ENCODE measurements at places on chromosomes 5 and 9.

DNA sequence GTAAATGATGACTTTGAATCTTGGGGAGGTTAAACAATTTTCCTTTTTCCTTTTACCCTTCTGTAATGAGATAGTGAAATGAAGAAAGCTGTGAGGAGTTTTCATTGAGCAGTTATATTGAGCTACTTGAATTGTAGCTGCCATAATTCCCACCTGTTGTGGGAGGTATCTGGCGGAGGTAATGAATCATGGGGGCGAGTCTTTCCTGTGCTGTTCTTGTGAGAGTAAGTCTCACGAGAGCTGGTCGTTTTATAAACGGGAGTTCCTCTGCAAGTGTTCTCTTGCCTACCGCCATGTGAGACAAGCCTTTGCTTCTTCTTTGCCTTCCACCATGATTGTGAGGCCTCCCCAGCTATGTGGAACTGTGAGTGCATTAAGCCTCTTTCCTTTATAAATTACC is 258.4 kb downstream of the FER start:
- H3K36me3 ChIP-seq = no peaks in the 10 kb centered on the region
- H3K27ac ChIP-seq = no peak overlapping the region
- H3K4me3 ChIP-seq = no peak overlapping the region
- no peak for DNase-seq

- no peak for DNase-seq
- no peak overlapping the region for H3K27ac ChIP-seq
- peaks cover 55% of the 10 kb centered on the region for H3K4me1 ChIP-seq
- H3K27me3 ChIP-seq = no peaks in the 10 kb centered on the region
- H3K4me3 ChIP-seq = no peak overlapping the region
These were observed 119.6 kb upstream of the PITX1 start for GRCh38 chr5:135153661-135154060.

GRCh38 chr5:93596676-93597490 is 13.9 kb downstream of the NR2F1 start:
- H3K4me3 ChIP-seq = no peak overlapping the region
- DNase-seq = peak; percentile 32
- H3K36me3 ChIP-seq = peaks cover 5% of the 10 kb centered on the region
- H3K27me3 ChIP-seq = peaks cover 16% of the 10 kb centered on the region
- H3K4me1 ChIP-seq = peaks cover 31% of the 10 kb centered on the region

GRCh38 chr5:11396917-11397316 is 507.3 kb downstream of the CTNND2 start:
- no peaks in the 10 kb centered on the region for H3K27me3 ChIP-seq
- no peak overlapping the region for H3K27ac ChIP-seq
- no peaks in the 10 kb centered on the region for H3K36me3 ChIP-seq
- H3K4me3 ChIP-seq = no peak overlapping the region
- no peaks in the 10 kb centered on the region for H3K4me1 ChIP-seq

- no peaks in the 10 kb centered on the region for H3K36me3 ChIP-seq
- no peaks in the 10 kb centered on the region for H3K27me3 ChIP-seq
- no peak overlapping the region for H3K4me3 ChIP-seq
- H3K27ac ChIP-seq = no peak overlapping the region
- DNase-seq = no peak
- peaks cover 29% of the 10 kb centered on the region for H3K4me1 ChIP-seq
These were observed 51.9 kb downstream of the TGFBI start for GRCh38 chr5:136080483-136081216.

GRCh38 chr5:95918421-95919006 is 43.1 kb downstream of the ELL2 start:
- DNase-seq = no peak
- H3K4me3 ChIP-seq = no peak overlapping the region
- H3K27ac ChIP-seq = no peak overlapping the region
- H3K27me3 ChIP-seq = no peaks in the 10 kb centered on the region

DNA sequence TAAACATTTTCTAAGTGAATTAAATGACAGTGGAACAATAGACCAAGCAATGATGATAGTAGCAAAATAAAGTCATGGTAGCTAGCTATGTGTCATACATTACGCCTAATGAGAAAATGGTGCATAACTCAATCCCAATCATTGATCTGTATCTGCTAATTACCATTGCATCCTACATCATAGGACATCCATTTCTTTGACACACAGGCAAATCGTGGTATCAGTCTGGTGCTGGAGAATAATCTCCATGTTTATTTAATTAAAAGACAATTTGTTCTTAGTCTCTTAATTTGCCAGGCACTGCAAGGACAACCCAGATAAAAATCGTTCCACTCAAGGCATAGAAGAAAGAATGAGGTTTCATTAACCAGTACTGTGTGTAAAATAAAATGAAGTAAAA is 89.6 kb upstream of the SMC5 start:
- DNase-seq = no peak
- no peak overlapping the region for H3K4me3 ChIP-seq
- no peak overlapping the region for H3K27ac ChIP-seq

DNA sequence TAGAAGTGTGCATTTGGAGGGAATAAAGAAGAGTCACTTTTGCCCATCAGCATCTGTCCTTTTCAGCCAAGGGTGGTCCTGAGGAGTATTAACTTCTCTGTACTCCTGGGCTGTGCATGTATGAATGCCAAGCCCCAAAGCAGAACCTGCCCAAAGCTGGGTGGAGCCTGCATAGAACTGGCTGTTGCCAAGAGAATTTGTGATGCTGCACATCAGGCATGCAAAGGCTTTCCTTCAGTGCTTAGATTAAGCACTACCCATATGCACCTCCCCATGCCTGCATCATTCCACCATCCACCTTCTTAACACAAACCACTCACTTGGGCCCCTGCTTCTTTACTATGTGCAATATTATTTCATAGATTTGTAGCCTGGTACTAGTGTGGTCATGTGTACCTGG is 493.8 kb downstream of the KIF4B start:
- H3K4me3 ChIP-seq = no peak overlapping the region
- DNase-seq = no peak
- H3K4me1 ChIP-seq = peaks cover 20% of the 10 kb centered on the region
- H3K27ac ChIP-seq = no peak overlapping the region
- H3K27me3 ChIP-seq = no peaks in the 10 kb centered on the region

DNA sequence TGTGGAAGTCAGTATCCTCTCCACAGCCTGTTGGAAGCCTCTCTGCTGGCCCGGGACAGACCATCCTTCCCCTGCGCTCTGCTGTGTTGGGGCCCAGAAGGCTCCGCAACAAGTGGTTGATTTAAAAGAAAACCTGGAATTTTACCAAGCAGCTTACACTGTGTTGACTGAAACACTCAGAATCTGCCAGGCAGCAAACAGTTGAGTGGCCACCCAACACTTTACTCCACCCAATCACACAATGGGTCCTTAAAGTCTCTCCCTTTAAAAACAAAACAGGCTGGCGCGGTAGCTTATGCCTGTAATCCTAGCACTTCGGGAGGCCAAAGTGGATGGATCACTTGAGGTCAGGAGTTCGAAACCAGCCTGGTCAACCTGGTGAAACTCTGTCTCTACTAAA is 28.0 kb upstream of the DMRT3 start:
- no peaks in the 10 kb centered on the region for H3K36me3 ChIP-seq
- H3K27ac ChIP-seq = no peak overlapping the region
- no peak for DNase-seq

- peak; percentile 7 for DNase-seq
- no peak overlapping the region for H3K4me3 ChIP-seq
- no peaks in the 10 kb centered on the region for H3K4me1 ChIP-seq
- H3K36me3 ChIP-seq = no peaks in the 10 kb centered on the region
- peaks cover 47% of the 10 kb centered on the region for H3K27me3 ChIP-seq
These were observed 13.8 kb downstream of the PROP1 start for GRCh38 chr5:177982072-177982727.

DNA sequence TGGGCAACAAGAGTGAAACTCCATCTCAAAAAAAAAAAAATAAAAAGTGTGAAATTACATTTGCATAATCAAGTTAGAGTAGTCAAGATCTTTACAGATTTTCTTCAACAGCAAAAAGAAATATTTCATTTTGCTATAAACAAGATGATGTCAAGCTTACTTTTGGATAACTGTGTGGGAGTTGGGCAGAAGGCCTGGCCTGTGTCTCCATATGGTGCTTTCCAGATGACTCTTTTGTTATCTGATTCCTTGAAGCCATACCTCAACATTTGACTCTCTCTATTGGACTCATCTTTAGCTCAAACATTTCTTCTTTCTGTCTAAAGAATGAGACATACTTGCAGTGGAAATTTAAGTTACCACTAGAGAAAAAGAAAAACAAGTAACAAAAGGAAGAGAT is 246.8 kb downstream of the MSX2 start:
- no peaks in the 10 kb centered on the region for H3K27me3 ChIP-seq
- no peak for DNase-seq
- no peaks in the 10 kb centered on the region for H3K36me3 ChIP-seq
- H3K27ac ChIP-seq = no peak overlapping the region
- no peak overlapping the region for H3K4me3 ChIP-seq

- no peaks in the 10 kb centered on the region for H3K4me1 ChIP-seq
- H3K4me3 ChIP-seq = no peak overlapping the region
- H3K27ac ChIP-seq = no peak overlapping the region
- H3K36me3 ChIP-seq = no peaks in the 10 kb centered on the region
- H3K27me3 ChIP-seq = no peaks in the 10 kb centered on the region
- DNase-seq = no peak
These were observed 437.8 kb upstream of the ARRDC3 start for GRCh38 chr5:91820874-91821273.

DNA sequence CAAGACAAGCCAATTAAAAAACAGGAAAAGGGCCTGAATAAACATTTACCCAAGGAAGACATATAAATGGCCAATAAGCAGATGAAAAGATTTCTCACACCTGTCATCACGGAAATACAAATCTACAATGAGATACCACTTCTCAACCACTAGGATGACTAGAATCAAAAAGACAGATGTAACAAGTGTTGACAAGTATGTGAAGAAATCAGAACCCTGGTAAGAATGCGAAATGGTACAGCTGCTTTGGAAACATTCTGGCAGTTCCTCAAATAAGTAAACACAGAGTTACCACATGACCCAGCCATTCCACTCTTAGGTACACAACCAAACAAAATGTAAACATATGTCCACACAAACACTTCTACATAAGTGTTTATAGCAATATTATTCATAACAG is 32.5 kb downstream of the LEAP2 start:
- no peaks in the 10 kb centered on the region for H3K27me3 ChIP-seq
- peaks cover 26% of the 10 kb centered on the region for H3K4me1 ChIP-seq
- no peak overlapping the region for H3K4me3 ChIP-seq
- peak; percentile 79 for DNase-seq

DNA sequence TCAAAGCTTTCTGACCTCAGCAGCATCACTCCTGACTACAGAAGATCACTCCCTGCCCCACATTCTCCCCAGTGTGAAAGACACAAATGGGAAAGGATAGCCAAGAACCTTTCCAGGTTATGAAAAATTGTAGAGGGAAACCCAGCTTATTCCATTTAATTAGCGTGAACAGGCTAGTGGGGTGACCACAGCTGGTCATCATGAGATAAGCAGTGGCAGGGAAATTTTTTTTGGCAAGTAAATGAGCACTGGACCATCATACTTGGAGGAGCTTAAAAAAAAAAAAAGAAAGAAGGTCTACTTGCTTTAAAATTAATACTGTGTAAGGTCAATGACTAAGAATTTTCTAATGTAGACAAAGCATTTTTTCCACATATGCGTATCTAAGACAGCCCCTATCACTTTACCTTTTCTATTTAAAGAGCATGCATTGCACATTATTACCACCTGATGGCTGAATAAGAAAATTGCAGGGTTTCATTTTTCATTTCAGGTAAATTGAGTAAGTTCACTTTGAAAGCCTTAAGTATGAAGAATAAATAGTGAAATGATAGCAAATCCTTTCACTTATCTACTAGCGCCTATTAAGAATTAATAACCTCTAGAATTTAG is 123.6 kb downstream of the ELAVL2 start:
- H3K27ac ChIP-seq = no peak overlapping the region
- no peak overlapping the region for H3K4me3 ChIP-seq
- no peaks in the 10 kb centered on the region for H3K36me3 ChIP-seq
- H3K27me3 ChIP-seq = no peaks in the 10 kb centered on the region
- DNase-seq = no peak
- H3K4me1 ChIP-seq = no peaks in the 10 kb centered on the region

DNA sequence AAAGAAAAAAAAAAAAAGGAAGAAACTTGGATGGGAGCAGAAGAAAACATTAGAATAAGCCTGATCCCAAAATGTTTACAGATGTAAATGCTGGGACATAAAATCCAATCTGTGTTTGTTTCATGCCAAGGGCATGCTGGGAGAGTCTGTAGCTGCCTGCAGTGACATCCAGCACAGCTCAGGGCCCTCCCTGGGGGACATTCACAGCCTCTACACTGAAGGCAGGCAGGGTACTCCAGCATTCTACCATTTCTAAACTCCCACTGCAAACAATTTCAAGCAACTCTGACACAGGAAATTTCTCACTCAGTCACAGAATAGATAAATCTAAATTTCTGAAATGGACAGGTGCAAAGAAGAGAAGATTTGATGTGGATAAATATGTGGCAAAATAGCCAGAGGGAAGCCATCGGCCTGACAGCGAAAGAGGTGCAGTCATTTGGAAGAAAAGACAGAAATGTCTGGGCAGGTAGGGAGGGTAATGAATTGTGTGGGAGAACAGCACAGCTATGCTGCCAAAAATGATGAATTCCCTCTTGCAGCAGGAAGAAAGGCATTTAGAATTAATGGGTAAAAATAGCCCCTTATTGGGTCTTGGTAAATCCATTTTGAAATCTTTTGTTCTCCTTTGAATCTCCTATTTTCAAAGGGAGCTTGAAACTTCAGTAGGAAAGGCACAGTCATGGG is 199.4 kb downstream of the MED10 start:
- no peak for DNase-seq
- no peaks in the 10 kb centered on the region for H3K27me3 ChIP-seq
- H3K4me1 ChIP-seq = no peaks in the 10 kb centered on the region
- H3K27ac ChIP-seq = no peak overlapping the region
- H3K4me3 ChIP-seq = no peak overlapping the region

DNA sequence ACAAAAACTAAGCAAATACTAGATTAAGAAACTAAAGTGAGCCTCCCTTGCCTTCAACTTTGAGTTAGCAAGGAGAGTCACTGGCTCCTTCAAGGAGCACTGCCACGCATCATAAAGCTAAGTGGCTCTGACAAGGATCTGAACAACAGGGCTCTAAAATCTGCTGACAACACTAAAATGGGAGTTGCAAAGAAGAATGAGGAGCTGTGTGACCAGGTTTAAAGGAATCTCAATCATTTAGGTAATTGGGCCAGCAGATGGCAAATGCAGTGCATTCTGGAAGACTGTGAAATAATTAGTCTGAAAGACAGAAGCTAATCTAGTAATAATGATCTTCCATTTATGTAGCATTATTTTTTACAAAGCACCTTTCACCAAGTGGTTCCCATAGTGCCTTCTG is 297.0 kb upstream of the TAS2R1 start:
- H3K27ac ChIP-seq = no peak overlapping the region
- H3K27me3 ChIP-seq = no peaks in the 10 kb centered on the region
- DNase-seq = no peak
- no peak overlapping the region for H3K4me3 ChIP-seq
- H3K4me1 ChIP-seq = no peaks in the 10 kb centered on the region

All from HepG2 (cell line).